ENCODE measurements at places on chromosomes 3 and 15. TPM values are rescaled to one million over a fixed set of nuclear protein-coding genes. Genes with fewer than 3 reads are reported as not detected.

DNA sequence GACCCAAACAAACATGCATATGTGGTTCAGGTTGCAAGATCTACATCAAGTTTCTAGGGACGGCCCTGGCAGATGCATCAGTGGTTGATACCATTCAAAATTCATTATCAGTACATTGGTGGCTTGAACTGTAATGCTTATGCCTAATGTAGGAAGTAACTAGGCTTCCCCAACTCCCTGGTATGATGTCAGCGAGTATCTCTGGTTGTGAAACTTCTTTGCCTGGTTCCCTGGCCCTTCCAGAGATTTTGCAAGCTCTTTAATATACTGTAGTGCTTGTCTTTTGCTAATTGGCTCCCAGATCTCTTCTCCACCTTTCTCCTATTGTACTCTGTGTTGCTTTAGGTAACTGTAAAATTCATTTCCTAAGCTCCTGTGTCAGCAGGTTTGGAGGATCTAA lies 114.8 kb upstream of the RARB start:
- DNase-seq: no peak

DNA sequence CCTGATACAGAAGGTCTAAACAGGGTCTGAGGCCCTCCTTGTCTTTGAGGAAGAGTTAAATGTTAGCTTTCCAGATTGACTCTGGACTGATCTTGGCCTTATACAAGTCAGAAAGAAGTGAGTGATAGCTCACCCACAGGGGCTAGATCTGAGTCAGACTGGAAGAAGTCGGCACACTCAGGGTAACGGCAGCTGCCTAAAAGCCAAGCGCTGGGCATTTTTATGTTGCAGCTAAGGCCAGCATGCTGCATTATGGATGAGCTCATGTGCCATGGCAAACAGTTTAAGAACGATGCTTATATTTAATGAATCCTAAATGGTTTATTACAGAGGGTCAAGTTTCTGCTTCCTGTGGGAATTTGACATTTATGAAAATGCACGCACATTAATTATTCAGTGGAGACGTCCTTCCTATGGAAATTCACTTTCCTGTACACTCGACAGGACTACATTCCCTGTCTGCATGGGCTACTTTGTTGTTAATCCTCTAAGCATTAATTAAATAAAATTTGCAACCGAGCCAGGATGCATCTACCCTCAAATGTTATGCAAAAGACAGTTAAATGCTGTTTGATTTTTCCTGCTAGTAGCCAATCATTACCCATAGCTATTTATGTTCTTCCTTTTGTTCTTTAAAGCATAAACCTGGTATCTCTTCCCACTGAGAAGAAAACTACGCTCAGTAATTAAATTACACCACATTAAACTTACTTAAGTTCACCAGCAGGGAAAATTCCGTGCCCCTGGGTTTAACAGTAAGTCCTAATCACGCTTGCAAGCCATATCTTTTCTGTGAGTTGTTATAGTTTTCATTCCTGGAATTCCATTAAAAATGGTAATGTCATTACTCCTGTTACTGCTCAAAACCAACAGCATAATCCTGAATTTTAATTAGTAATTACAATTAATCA lies 762.7 kb upstream of the CFAP20DC start:
- peak; percentile 72 for DNase-seq

DNA sequence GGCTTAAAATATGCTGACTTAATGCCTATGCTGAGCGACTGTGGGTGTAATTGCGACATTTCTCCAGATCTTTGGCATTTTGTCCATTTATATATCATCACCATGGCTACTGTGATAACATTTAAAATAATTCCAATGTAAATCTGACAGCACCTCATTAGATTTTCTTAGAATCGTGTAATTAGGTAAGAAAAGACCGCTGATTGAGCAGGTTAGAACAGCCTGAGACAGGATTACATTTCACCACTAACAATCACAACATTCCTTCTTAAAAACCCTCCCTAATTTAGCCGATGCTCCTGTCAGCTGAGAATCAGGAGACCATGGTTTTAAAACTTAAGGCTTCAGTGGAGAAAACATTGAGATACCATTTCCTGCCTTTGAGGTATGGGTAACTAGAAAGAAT lies 455.3 kb upstream of the PDZRN3 start:
- no peak for DNase-seq

The DUOXA2 gene
- not detected for total RNA-seq

DNA sequence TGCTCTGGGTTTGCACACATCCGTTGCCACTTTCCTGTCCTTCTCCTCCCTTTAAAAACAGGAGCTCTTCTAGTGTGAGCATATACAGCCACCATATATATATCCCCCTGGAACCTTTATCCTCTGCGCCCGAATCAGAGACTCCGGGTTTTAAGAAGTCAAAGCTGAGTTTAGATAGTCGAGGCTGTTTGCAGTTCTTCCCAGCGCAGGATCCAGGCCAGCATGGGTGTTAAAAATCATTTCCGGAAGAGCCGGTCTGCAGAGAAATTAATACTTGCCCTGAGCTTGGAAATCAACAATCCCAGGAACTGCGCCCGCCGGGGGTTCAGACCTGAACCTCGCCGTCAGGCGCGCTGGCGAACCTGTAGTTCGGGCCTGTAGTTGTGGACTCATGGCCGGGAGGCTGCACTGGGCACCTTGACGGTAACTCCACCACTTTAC lies 2.3 kb downstream of the SHOX2 start:
- DNase-seq: no peak

- no peak for DNase-seq
These were observed 3.4 kb upstream of the SEMA3F start for GRCh38 chr3:50151728-50152127.

- DNase-seq: peak; percentile 58
These were observed 596.7 kb downstream of the FGF12 start for GRCh38 chr3:192130534-192131132.

- no peak for DNase-seq
These were observed 44.1 kb upstream of the KBTBD8 start for GRCh38 chr3:66953934-66954445.

DNA sequence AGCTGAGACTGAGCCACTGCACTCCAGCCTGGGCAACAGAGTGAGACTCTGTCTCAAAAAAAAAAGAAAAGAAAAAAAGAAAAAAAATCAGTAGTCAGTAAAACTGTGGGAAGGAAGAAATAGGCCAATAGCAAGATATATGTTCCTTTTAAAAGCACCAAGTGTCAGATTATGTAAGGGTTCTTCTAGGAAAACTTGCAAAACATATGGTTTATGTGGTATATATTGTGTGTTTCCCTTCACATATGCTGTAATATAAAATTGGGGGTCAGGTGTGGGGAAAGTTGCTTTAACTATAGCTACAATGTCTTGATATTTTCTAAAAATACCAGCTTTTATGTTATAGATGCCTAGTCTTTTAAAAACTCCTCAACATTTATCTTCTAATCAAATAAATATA lies 64.6 kb downstream of the ESYT3 start:
- DNase-seq: no peak

DNA sequence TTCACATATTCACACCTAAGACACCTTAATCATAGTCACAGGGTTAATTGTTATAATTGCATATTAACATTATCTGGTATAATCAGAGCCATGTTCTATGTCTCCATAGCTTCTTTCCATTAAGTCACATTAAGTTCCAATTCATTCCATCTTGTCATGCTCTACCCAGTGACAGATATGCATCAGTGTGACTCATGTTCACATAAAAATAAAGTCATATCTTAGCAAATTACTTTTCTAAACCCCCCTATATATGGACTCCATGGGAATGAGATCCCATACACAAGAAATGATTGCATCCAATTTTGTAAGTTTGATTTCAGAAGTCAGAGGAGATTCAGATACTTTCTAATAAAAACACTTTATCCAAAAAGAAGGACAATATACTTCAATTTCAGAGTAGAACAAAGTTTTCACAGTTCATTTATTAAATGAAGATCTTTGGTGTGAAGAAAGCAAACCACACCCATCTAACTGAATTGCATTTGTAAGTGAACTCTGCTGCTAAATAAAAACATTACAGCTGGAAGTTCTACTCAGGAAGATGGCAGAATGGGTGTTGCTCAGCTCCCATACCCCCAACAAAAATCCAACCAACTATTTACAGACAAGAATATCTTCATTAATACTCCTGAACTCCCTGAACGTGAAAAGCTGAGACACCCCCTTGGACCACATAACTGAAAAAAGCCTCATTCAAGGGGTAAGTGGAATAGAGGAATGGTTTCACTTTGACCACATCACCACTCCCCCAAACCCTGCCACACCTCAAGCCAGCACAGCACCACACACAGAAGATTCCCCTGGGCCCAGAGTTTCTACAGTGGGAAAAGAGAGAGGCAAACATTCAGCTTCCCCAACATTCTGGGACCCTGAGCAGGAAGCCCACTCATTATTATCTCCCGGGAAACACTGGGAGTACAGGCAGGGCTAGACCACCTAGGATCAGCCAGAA lies 27.6 kb downstream of the THBS1 start:
- DNase-seq: no peak

The MOBP gene
- not detected for total RNA-seq

The CLDN16 gene
- 30.2 TPM for total RNA-seq

GRCh38 chr15:45801543-45801942 lies 166.7 kb downstream of the SQOR start:
- no peak for DNase-seq

DNA sequence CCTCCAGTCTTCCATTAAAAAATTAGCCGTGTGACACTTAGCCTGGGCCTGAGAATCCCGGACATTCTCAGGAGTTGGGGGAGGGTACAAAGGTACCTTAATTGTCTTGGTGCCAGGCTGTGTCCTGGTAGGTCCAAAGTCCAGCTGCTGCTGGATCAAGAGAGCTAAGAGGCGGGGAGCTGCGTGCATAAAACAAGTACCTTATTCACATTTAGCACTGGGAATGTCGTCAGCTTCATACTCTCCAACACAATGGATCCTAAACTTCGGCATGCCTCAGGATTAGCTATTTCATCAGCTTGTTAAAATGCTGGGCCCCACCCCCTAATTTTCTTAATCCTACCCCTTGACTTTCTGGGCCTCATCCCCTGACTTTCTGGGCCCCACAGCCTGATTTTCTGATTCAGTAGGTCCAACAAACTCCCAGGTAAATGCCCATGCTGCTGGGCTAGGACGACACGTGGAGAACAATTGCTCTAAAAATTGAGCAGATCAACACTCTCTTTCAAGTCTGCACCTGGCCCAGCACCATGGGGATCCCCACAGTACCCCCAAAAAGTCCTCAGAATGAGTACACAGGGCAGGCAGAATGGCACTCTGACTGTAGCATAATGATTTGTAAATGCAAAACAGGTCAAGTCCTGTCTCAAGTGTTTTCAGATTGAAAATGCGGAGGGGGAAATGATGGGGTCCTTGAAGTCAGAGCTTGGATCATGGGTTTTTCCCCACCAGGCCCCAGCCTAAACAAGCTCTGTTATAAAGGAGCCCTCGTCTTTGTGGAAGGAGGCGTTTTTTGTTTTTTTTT lies 5.6 kb upstream of the AEN start:
- peak; percentile 38 for DNase-seq

The POTEB2 gene
- total RNA-seq: not detected

GRCh38 chr3:149003653-149004305 lies 12.4 kb downstream of the GYG1 start:
- DNase-seq: peak; percentile 83

The CALML4 gene
- total RNA-seq: 1.3 TPM

- no peak for DNase-seq
These were observed 9.6 kb upstream of the LRRFIP2 start for GRCh38 chr3:37183976-37184375.

- no peak for DNase-seq
These were observed 31.5 kb downstream of the KLHL18 start for GRCh38 chr3:47314056-47314764.

The PLXND1 gene
- total RNA-seq: 3.1 TPM

GRCh38 chr15:71116366-71116765 lies 1.1 kb downstream of the THSD4 start:
- no peak for DNase-seq

GRCh38 chr3:187265461-187265955 lies 26.0 kb downstream of the MASP1 start:
- DNase-seq: no peak

The AP4E1 gene
- 18.8 TPM for total RNA-seq

The PARP16 gene
- 4.0 TPM for total RNA-seq

- peak; percentile 74 for DNase-seq
These were observed 52.6 kb upstream of the TGFBR2 start for GRCh38 chr3:30553641-30554316.

DNA sequence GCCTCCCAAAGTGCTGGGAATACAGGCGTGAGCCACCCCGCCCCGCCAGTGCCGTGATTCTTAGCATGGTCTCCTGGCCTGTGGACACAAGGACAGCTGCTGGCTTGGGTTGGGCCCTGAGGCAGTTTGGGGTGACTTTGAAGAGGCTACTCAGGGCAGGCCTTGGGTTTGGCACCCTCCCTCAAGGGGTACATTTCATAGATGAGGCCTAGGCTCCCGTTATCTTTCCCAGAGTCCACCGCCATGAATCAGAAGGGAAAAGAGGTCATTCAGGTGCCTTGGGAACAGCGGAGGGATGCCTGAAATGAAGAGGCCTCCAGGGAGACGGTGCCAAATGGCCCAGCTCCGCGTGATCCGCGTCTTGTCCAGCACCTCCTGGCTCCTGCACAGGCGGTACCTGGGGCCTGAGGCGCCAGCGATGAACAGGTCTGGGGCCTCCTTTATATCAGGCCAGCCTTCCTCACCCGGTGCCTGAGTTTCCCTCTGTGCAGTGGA lies 9.3 kb downstream of the GNAI2 start:
- no peak for DNase-seq

All from renal cortical epithelial cell (primary cell).